ENCODE measurements at places on chromosomes 3 and 15.

DNA sequence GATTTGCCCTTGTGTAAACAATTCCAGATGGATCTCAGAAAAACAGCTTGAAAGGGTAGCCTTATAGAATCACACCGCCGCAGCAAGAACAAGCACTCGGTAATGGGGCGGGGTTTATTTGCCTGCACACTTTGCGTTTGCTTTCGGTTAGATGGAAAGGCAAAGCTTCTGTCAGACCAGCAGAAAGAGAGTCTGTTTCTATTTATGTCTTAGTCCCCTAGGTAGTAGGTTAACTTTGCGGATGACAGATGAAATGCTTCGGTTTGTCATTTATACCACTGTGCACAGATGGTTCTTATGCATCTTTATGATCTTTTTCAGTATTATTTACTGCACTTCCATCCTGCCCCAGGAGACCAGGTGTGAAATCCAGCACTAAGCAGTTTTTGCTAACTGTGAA is 62.2 kb downstream of the PYDC2 start:
- DNase-seq: no peak

DNA sequence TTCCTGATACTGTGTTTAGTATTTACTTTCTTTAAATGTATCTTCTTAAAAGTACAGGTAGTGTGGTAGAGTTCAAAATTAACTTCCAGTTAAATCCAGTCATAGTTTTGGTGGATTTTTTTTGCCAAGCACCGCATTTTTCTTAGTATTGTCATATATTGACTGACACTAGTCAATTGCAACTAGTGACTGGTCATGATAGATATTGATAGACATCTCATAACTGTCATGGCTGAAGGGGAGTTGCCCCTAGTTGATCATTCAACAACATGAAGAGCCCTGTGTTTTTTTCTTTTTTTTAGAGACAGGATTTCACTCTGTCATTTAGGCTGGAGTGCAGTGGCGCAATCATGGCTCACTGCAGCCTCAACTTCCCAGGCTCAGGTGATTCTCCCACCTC is 22.1 kb downstream of the RAB8B start:
- DNase-seq: no peak

- DNase-seq: no peak
These were observed 3.3 kb upstream of the DCP1A start for GRCh38 chr3:53350652-53351051.

DNA sequence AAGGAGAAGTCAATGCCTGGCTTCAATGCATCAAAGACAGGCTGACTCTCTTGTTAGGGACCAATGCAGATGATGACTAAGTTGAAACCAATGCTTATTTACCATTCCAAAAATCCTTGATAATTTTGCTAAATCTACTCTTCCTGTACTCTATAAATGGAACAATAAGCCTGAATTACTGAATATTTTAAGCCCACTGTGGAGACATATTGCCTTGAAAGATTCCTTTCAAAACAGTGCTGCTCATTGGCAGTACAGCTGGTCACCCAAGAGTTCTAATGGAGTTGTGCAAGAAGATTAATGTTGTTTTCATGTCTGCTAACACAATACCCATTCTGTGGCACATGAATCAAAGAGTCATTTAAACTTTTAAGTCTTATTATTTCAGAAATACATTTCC is 181.0 kb upstream of the CBLB start:
- DNase-seq: no peak

GRCh38 chr15:52765785-52766184 is 24.4 kb downstream of the ONECUT1 start:
- no peak for DNase-seq

GRCh38 chr3:76122007-76122406 is 336.7 kb upstream of the ZNF717 start:
- no peak for DNase-seq

DNA sequence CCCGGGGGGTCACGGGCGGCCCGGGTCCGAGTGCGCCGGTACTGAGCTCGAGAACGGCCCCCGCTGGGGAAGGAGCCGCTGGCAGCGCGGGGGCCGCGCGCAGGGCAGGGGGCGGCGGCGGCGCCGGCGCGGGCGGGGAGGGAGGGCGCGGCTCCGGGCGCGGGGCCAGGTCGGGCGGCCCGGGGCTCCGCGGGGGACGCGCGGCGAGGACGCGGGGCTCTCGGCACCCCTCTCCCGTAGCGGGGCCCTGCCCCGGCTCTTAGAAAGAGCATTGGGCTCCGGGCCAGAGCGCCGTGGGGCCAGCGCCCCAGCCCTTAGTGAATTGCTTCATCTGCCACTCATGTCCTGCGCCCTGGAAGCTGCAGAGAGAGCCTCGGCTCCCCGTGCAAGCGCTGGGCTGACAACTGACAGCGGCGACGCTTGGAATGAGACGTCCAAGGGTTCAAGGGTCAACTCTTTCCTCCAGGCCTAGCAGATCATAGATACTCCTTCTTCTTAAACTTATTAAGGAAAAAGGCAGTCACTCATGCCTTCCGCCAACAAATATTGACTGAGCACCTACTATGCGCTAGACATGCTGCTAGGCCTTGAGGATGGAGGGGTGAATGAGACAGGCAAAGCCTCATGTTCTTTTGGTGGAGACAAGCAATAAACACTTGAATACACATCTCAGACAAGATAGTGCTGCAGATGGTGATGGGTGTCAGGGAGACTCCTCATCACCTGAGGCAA is 140.8 kb downstream of the SMAD6 start:
- DNase-seq: no peak

DNA sequence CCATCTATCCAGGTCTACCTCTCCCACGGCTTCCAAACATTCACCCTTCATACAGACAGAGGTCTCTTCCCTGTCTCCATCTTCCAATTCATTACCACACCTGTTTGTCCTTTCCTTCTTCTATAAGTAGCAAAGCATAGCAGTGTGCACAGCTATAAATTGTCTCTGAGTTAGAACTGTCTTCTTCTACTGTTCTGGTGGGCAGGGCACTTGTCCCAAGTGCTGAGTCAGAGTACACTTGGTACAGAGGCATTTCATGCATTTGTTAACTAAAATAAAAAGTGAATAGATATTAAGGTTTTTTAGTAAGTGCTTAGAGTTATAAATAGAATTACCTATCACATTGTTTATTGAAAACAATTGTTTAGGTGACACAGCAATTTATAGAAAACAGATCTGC is 150.1 kb upstream of the CCDC54 start:
- DNase-seq: no peak

Measured in stimulated activated CD4-positive, alpha-beta T cell treated with anti-CD3 and anti-CD28 coated beads, Interleukin-1b, Interleukin-23, amount 100 ng/mL, for 24 hours (primary cell).